ENCODE measurements at places on chromosomes 12 and 14.
A peak's percentile ranks its signal among the peaks of the same experiment; 100 is the strongest.

GRCh38 chr14:79585845-79586244 is 625.5 kb downstream of the DIO2 start:
- no peak for DNase-seq

GRCh38 chr12:120940006-120940405 is 35.8 kb upstream of the SPPL3 start:
- DNase-seq = no peak

GRCh38 chr14:101808020-101808641 is 46.6 kb downstream of the PPP2R5C start:
- no peak for DNase-seq

GRCh38 chr12:989751-990660 is 1.0 kb upstream of the ERC1 start:
- DNase-seq = peak; percentile 64

- DNase-seq = no peak
These were observed 69.0 kb upstream of the CLMN start for GRCh38 chr14:95388699-95389098.

GRCh38 chr14:100203962-100204834 is 34.7 kb upstream of the YY1 start:
- DNase-seq = no peak

DNA sequence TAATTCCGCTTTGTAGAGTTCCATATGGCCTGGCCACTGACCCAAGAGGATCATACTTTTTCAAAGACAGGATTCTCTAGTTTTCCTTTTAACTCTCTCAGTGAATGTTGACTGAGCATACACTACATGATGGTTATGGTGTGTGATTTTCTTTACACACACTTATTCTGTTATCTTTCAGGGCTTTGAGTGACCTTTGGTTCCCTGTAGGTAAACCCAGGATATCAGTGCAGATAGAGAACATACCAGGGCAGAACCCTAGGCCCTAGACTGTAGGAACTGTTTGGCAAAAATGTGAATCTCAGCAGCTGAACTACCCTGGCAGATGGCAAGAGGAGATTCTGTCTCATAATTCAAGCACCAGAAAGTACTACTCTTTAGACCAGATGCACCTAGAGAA is 159.6 kb downstream of the KCNA5 start:
- DNase-seq = no peak

DNA sequence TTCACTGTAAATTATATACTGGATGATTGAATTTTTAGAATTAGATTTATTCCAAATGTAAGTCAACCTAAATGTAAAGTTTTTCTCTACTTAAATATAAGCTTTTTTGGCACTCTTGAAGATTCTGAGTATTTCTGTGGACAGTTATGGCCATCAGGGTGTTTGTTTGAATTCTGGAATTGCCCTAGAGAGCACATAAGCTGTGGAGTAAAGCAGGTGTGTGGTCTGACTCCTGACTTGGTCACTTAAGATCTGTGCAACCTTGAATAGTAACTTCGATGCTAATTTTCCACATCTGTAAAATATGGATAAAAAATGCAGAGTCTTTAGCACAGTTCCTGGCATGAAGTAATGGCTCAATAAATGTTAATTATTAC is 64.4 kb downstream of the FUT8 start:
- no peak for DNase-seq

GRCh38 chr14:93301821-93302447 is 30.9 kb downstream of the BTBD7 start:
- DNase-seq = no peak

GRCh38 chr12:6996040-6996441 is 22.2 kb downstream of the LPCAT3 start:
- DNase-seq = no peak

DNA sequence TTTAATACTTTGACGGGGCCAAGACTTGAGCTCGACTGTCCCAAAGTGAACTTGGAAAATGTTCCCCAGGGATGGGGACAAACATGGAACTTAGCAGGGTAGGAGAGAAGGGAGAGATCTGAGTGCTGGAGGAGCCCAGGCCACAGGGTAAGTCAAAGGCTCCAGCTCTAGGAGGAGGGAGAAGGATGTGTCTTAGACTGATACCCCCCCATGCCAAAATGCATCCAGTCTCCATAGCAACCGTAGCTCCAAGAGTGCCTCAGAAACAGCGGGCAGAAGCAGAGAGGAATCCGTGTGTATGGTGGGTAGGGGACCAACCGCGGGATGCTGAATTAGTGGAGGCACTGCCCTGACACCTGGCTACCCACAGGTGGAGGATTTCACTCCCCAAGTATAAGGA is 845 bp upstream of the AGAP2 start:
- no peak for DNase-seq

GRCh38 chr14:75158843-75159614 is 17.4 kb downstream of the TMED10 start:
- DNase-seq = no peak

GRCh38 chr12:91400271-91400670 is 217.7 kb upstream of the DCN start:
- DNase-seq = no peak

DNA sequence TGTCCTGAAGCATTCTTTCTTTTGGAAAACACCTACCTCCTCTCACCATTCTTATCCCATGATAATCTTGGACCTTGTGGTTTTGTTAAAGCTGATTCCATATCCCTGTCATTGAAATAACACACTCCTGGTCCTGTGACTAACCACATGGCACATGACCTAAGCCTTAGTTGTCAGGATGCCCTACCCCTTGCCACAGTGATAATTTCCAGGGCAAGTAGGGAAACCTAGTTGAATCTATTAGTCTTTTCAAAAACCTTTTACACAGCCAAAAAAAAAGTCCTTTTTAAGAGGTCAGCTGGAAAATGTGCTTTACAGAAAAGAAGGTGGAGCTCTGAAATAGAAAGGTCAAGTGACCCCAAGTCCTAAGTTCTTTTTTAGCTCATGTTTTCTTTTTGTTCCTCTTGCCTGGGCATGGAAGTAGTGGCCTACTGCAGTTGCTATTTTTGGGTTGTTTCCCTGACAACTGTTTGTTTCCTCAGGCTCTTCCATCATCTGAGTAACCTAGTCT is 608.4 kb downstream of the LRFN5 start:
- no peak for DNase-seq

GRCh38 chr14:104928391-104929133 is 3.9 kb downstream of the PLD4 start:
- DNase-seq = no peak

DNA sequence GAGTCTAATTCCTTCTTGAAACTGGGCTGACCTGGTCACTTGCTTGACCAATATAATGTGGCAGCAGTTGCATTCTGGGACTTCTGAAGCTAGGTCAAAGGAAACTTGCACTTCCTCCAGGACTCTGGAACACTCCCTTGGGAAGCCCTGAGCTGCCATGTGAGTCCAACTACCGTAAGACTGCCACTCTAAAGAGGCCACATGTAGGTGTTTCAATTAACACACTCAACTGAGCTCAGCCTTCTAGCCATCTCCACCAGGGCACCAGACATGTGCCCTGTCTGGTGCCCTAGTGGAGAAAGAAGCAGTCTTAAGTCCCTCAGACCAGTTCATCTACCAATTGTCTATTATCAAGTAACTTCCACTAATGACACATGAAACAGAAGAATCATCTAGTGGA is 6.1 kb upstream of the TEP1 start:
- DNase-seq = no peak

- peak; percentile 70 for DNase-seq
These were observed 3.1 kb downstream of the LRFN5 start for GRCh38 chr14:41609704-41610183.

DNA sequence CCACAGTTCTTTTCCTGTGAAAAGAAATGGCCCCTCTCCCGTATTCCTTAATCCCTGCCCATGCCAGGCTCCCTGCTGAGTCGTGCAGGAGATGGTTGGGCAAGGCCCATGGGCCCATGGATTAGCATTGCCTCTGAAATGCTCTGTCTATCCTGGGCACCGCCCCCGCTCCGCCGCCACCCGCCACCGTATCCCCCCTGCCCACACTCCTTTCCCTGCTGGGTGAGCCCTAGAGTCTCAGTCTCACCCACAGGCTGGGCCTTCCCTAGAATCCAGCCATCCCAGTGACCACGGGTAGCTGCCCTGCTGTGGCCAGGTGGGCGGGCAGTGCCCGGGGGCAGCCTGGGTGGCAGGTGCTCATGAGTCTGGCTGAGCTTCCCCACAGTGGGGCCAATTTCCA is 50.6 kb downstream of the TSPAN11 start:
- DNase-seq = no peak

DNA sequence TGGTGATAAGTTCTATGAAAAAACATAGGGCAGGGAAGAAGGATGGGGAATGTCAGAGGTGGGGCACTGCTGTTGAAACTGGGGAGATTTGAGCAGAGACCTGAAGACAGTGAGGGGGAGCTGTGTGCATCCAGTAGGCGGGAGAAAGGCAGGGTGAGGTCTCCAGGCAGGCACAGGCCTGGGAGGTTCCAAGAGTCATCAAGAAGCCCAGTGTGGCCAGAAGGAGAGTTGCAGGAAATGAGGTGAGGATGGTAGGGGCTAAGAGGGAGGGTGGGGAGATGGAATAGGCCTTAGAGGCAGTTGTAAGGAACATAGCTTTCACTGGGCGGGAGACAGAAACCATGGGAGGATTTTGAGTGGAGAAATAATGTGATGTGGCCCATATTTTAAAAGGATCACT is 341.8 kb downstream of the GLT1D1 start:
- DNase-seq = no peak
